Brain pericyte (primary cell): ENCODE measurements at places on chromosomes 2 and 18.

- DNase-seq, result no peak
Observed at GRCh38 chr18:7766346-7766745, 199.2 kb downstream of the PTPRM start.

- DNase-seq, result no peak
Observed at GRCh38 chr18:50034029-50034428, 160.9 kb downstream of the MYO5B start.

- DNase-seq, result no peak
Observed at GRCh38 chr2:173808718-173809117, 156.5 kb downstream of the SP3 start.

- no peak for DNase-seq
Observed at GRCh38 chr2:216315802-216316603, 56.3 kb downstream of the MARCHF4 start.

DNA sequence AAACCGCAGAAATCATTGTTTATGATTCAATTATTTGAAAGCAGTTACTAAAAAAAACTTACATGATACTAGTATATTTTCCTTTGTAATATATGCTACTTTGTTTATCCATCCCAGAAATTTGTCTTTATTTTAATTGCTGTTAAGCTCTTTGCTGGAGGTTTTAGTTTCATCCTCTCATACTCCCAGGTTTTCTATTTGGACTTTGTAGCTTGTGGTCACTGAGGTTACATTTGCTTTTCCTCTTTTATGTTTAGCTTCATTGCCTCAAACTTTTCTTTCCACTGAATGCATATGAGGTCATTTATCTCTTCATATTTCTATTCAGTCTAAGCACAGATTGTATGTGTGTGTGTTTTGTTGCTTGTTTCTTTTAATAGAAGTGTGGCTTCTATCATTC, 89.9 kb downstream of the ERBB4 start:
- no peak for DNase-seq

DNA sequence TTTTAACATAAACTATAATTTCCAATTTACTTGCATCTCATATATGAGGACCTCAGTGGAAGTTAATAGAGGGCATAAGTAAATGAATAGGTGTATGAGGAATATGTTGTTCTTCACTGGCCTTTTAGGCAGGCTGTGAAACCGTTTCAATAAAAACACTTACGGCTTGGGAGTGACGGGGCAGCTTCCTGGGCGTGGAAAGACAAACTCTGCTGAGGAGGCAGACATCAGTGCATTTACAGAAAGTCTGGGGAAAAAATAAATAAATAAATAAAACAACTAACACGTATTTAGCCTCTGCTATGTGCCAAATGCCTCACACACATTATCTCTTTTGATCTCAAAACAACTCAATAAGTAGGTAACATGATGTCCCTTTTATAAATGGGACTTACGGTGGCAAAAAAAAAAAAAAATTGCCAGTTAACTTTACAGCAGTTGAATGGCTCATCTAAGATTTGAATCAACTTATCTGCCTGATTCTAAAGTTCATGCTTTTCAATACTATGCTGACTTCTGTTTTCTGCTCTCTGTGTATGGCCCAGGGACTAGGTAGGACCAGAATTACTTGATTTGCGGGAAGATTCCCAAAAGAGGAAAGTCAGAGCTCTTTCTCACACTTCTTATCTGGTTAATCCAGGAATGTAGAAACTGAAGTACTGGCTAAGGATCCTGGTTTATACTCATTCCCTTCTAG, 77.5 kb upstream of the LRATD1 start:
- DNase-seq, result no peak

DNA sequence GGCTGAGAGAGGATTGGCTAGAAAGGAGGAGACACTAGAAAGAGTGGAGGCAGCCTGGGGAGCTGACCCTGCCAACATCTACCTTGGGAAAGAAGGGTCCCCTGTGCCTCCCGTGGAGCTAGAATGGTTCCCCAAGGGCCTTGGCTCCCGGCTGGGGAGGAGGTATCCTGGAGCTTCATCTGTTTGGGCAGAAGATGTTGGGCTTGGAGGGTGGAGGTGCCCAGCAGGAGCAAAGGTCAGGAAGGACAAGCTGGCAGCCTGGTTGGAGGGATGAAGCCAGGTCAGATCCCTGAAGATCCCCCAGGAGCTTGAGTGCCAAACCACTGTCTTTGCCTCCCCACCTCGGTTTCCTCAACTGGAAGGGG, 2.9 kb downstream of the ATP6V1B1 start:
- no peak for DNase-seq

DNA sequence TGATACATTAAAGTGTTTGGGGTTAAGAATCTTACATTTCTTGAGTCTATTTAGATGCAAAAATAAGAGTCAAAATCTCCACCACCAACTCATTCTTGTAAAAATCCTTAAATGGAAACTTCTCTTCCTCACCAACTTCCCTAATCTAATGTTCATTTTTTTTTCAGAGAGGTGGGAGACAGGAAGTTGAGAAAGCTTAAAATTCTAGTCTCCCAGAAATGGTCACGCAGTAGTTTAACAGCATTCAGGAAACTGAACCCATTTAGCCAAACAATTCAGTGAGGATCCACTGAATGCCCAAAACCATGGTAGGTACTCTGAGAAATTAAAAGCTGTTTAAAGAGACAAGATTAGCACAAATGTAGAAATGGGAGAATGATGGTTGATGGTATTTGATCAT, 69.0 kb downstream of the TXNL1 start:
- no peak for DNase-seq

GRCh38 chr2:238376884-238377391, 49.8 kb upstream of the ASB1 start:
- no peak for DNase-seq

- DNase-seq, result no peak
Observed at GRCh38 chr2:112031473-112032223, 23.4 kb upstream of the TMEM87B start.

DNA sequence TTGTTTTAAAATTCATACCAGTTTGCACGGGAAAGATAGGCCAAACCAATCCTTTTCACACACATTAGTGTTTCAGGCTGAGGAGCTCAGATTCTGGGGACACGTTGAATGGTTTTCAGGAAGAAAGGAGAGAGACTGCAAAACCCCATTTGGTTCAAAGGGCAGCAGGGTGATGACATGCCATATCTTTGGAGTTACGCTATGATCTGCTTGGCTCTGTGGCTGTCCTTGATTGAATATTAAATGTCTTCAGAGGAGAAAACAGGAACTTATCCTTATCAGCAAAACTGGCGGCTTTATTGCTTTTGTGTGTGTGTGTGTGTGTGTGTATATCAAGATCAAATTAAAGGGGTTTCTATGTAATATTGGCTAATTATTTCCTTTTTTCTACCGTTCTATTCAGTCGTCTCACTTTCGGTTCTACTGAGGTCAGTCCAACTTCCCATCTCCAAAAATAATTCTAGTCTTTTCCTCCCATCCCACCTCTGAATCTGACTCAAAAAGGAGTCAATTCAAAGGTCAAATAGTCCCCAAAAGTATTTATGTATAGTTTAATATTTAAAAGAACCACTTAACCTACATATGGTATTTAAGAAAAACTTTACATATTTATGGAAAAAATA, 292.9 kb upstream of the CCDC68 start:
- no peak for DNase-seq

DNA sequence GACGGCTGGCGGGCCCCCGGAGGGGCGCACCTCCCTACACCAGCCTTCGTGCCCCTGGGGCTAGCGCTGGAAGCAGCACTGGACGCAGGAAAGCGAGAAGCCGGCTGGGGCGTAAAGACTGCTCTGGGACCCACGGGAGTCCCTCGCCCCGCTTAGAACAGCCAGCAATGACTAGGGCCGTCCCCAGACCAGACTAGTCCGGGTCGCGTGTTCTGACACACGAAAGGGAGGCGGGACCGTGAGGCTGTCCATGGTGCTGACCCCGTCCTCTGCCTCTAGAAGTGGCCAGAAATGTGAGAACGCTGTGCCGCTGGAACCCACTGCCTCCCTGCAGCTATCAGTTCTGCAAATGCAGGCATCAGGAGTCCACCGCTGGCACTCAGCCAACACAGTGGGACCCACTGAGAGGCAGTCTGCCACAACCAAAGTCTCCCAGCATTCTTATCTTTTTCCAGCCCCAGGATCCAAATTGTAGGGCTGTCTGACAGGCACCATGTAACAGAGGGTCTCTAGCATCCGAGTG, at the start of gene UCN:
Gene UCN (minus strand): TSS at position 87 of the 523 bp plus-strand sequence. CDS start 550 bp downstream, outside the sequence.
- DNase-seq, result no peak

DNA sequence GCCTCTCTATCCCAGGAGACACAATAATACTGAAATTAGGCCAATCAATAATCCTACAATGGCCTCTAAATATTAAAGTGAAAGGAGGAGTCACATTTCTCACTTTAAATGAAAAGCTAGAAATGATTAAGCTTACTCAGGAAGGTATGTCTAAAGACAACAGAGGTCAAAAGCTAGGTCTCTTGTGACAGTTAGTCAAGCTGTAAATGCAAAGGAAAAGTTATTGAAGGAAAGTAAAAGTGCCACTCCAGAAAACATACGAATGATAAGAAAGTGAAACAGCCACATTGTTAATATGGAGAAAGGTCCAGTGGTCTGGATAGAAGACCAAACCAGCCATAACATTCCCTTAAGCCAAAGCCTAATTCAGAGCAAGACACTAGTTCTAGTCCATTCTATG, 9.5 kb downstream of the SESTD1 start:
- no peak for DNase-seq

GRCh38 chr2:109399066-109399465, 214.7 kb downstream of the SEPTIN10 start:
- DNase-seq, result no peak

DNA sequence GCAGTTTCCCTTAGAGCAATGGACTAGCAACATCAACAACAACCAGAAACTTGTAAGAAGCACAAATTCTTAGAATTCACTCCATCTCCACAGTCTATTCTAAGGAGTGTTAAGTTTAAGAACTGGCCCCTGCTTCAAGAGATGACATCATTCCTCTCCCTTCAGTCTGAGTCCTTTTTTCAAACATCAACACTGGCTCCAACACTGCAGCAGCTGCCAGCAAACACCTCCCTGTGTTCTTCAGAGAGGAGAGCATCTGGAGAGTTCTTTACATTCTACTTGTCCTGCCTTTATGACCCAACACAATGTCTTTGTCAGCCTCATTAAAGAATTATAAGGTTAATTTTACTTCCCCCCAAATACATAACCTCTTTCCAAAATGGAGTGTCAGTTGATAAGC, 122.3 kb downstream of the HNMT start:
- no peak for DNase-seq

DNA sequence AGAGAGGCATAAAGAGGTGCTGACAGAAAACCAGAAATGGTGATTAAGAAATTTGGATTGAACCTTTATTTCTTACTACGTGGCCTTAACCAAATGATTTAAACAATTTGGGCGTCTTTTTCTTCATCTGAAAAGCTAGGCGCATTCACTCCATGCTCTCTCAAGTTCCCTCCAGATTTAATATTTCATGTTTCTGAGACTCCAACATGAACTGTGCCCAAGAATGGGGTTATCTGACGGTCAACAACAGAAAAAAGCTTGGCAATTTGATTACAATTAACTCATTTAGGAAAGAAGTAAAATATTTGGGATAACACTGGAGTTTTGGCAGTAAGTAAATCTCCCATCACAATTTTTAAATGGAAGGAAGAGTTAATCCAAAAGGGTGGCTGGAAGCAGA, 345.4 kb downstream of the ARHGAP15 start:
- DNase-seq, result no peak

DNA sequence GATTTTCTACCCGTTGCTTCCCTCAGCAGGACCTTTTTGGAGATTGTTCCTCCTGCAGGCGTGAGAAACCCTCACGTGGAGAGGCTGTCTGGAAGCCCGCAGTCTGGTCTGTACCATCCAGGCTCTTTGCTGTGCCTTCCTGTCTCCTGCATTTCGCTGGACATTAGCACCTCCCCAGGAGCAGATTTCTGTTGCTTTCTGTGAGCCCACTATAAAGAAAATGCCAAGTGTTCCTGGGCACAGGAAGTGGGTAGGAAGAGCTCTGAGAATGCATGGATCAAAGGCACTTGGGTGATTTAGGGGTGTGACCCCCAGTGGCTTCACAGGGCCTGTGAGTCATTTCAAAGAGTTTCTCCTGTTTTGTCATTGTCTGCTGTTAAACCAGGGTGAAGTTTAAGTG, 27.3 kb downstream of the SPTBN1 start:
- DNase-seq, result no peak

GRCh38 chr2:42979416-42979869, 187.1 kb upstream of the HAAO start:
- no peak for DNase-seq

- no peak for DNase-seq
Observed at GRCh38 chr18:49621717-49622351, 60.0 kb downstream of the LIPG start.

- no peak for DNase-seq
Observed at GRCh38 chr18:8949206-8949605, 153.3 kb upstream of the NDUFV2 start.

DNA sequence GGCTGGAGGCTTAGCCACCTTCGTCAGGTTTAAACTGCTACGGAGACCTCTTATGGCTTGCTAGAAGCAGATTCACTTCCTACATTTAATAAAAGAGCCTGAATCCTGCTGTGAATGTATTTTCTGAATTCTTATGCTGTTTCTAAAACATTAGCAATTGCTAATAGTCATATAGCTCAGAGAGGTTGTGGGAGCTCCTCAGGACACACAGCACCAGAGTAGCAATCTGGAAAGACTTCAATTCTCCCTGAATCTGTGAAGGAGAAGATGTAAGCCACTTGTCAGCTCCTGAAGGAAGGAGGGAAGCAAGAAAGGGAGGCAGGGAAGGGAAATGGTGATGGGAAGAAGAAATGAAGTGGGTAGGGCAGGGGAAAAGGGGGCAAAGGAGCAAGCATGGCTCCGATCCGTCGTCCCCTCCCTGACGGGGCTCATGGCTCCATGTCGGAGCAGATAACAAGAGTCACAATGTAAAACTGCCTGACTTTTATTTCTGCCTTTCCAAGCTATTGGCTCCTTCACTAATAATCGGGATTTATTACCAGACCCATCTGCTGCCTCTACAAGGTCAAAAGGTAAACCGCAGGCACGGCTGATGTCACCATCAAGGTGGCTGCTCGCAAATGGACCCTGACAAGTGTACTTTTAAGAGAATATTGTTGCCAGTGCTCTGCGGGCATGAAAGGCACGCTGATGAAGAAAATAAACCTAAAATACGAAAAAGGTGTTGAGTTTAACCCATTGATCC, 656.0 kb upstream of the SALL3 start:
- no peak for DNase-seq

DNA sequence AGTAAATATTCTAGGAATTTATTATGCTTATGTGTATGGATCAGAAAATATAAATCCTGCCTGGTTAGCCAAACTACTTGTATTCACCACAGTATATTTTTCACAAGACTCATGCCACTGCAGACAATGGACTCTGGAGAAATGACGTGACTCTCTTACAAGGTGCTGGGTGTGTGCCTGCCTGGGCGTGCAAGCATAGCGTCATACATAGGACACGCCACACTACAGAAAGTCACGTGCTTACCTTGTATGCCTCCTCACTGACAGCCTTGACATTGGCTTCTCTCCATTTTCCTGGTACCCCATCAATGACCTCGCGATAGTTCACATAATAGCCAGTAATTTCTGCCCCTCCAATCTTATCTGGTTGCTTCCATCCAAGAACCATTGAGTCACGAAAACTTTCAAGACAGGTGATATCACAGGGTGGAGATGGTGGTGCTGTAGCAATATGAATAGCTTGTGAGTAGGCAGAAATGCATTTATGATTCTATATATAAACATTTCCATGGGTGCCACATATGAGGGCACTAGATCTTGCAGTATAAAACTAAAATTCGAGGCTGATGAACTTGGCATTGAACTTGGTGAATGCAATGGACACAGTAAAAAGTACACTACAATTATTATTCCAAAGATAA, 93.2 kb downstream of the MYOM1 start:
- DNase-seq, result no peak

- no peak for DNase-seq
Observed at GRCh38 chr2:123906361-123906760, 118.7 kb upstream of the CNTNAP5 start.
